ENCODE measurements at places on chromosomes 1 and 21.

GRCh38 chr1:66261364-66261763 is 272.6 kb upstream of the SGIP1 start:
- no peak for DNase-seq

DNA sequence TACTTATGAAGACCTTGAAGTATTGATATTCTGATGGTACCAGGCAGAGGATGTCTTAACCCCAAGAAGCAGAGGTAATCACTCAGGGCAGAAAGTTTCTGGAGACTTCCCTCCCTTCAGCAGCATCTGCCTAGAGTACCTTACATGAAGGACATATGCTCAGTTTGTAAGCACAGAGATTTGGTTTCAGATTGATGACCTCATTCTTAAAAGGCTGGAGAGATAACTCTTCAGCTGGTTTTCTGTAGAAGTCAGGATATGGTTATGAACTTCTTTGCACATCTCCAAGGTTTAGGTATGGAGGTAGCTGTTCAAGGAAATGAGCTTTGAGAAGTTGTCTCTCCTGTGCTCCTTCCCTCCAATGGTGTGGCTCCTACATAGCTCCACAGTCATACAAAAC is 148.7 kb downstream of the HHIPL2 start:
- no peak for DNase-seq

DNA sequence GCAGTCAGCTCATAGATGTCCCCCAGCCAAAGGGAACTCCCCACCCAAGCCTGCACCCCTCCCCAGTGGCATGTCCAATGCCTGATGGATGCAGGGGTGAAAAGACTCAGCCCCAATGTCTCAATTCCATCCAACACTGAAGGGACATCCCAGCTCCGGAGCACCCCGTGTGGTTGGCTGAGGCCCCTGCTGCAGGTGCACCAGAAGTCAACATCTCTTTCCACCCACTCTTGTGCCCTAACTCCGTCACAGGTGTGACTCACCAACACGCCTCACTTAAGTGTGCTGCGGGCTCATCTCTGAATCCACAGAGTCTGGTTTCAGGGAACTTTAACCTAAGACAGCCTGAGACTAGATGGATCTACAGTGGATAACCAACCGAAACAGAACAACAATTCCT is 40.9 kb upstream of the ZBTB18 start:
- DNase-seq: peak; percentile 35

GRCh38 chr1:22114083-22115012 is 28.5 kb downstream of the WNT4 start:
- no peak for DNase-seq

DNA sequence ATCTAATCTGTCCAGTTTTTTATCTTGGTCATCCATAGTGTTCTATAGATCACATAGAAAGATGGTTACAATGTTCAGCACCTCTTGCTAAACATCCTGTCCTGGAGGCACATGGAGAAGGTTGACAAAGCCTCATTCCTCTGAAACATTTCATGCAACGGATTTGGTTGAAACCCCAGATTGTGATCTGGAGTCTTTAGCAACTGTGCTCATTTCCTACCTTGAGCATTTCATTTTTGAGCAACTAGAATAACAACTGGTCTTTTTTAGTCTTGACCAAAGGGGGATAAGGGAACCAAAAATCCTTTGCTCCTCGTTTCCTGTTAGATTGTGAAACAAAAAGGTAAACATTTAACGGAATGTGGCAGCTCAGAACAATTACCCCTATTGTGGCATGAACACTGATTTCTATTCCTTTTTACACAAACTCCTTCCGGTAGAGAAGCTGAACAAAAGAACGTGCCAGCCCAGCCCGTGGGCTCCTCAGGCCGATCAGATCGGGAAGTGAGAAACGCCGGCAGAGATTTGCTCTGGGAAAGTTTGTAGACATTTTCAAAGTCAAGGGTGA is 94.7 kb upstream of the ERRFI1 start:
- DNase-seq: no peak

DNA sequence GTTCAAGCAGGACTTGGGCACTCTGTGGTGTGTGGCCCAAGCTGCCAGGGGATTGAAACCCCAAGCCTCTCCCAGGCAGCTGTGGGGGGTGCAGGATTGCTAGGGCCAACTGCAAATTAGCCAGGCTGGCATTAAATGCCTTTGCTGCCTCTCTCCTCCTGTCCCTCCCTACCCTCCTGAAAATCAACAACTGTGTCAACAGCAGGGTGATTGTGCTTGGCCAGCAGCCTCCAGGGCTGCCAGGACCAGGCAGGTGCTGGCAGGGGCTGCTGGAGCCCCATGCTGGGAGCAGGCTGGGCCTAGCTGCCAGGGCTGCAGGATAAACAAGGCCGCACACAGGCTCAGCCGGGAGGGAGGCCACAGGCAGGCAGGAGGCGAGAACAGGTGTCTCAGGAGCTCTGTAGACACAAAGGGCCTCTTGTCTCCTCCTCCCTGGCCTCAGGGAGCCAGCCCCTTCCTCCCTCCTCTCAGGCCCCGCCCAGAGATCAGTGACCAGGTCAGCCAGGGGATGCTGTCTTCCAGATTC is 11.4 kb downstream of the SOX13 start:
- no peak for DNase-seq

GRCh38 chr1:93584261-93585003 is 97.2 kb downstream of the BCAR3 start:
- DNase-seq: no peak

DNA sequence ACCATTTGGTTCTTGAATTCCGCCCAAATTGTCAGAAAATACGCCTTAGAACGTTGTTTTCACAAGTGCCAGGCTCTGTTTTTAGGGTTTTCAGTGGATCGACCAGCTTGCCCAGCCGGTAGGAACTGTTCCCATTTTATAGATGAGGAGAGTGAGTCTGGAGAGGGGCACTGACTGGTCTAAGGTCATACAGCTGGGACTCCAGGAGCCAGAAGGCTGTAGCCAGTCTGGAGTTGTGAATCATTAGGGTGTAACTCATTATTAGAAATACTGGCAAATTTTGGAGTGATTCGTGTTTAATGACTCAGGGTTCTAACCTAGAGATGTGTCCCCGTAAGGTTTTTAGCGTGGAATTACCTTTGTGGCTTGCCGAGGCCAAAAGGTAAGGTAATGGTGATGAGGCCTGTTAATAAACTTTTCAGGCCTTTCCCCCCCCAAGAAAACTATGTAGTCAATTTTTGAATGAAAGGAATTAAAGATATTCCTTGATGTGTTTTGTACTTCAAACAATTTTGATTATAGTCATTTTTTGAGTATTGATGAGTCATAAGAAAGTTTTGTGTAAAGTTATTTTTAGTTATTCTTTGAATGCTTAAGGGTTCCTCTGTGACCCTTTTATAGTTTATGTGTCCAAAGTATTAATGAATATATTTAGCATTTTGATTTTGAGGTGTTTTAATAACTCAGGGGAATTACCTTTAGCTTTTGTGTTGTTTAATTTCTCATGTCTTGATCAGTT is 2.1 kb downstream of the DYRK1A start:
- DNase-seq: peak; percentile 13

GRCh38 chr1:245085508-245086095 is 69.2 kb upstream of the KIF26B start:
- DNase-seq: no peak

DNA sequence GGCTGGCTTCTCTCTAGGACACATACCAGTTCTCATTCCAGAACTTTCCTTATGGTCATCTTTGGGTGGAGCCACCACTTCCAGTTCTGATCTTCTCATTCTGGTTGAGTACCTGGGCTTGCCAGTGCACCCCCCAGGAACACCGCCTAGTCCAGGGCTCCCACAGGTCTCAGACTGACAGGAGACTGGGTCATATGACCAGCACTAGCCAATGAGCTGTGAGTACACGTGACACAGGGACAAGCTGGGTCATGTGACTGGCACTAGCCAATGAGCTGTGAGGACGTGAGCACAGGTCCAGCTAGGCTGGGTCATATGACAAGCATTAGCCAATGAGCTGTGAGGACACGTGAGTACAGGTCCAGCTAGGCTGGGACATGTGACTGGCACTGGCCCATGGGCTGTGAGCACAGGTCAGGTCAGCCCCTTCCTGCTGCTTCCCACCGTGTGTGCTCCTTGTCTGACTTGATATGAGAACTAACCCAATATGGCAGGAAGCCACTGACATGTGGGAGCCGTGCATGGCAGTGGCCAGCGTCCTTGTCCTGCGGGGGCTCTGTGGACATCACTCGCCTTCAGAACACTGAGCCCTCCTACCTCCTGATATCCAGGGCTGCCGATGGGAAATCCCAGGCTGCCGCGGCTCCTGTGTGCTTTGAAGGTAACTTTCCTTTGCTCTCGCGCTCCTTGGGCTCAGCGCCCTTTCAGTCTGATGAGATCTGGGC is 22.7 kb downstream of the KRTAP10-1 start:
- DNase-seq: no peak

- no peak for DNase-seq
Measured at GRCh38 chr1:40799351-40799867, 15.8 kb downstream of the KCNQ4 start.

DNA sequence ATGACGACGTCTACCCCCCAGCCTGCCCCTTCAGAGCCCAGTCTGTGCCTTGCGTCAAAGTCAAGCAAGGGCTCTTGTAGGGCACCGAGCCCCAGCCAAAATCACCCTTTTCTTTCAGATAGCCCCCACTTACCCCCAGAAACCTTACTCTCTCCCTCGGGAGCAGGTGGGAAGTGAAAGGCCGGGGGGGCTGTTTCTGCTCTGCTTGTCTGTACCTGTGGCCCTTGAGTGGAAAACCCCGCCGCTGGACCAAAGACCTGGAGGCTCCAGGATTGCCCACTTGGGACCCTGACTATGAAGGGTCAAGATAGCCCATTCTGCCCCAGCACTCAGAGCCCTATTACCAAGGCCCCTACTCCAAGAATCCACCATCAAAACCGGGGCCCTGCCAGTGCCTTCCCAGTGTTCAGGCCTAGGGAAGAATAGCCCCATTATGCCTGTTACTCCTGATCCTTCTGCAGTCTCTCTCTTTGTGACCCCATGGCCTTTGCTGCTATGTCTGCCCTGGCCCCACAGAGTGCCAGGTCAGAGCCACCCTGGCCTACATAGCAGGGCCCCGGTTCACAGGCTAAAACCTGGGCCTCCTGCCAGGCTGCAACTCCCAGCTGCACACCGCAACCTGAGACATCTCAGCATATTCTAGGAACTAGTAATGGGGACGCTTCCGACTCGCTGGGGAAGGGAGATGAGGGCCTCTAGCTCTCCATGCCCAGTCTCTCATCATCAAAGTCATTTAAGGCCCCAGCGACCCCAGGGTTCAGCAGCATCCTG is 22.2 kb upstream of the HPDL start:
- DNase-seq: peak; percentile 6

GRCh38 chr1:32992489-32993323 is 28.1 kb upstream of the RNF19B start:
- peak; percentile 67 for DNase-seq

- no peak for DNase-seq
Measured at GRCh38 chr1:172537366-172537765, 4.4 kb downstream of the SUCO start.

DNA sequence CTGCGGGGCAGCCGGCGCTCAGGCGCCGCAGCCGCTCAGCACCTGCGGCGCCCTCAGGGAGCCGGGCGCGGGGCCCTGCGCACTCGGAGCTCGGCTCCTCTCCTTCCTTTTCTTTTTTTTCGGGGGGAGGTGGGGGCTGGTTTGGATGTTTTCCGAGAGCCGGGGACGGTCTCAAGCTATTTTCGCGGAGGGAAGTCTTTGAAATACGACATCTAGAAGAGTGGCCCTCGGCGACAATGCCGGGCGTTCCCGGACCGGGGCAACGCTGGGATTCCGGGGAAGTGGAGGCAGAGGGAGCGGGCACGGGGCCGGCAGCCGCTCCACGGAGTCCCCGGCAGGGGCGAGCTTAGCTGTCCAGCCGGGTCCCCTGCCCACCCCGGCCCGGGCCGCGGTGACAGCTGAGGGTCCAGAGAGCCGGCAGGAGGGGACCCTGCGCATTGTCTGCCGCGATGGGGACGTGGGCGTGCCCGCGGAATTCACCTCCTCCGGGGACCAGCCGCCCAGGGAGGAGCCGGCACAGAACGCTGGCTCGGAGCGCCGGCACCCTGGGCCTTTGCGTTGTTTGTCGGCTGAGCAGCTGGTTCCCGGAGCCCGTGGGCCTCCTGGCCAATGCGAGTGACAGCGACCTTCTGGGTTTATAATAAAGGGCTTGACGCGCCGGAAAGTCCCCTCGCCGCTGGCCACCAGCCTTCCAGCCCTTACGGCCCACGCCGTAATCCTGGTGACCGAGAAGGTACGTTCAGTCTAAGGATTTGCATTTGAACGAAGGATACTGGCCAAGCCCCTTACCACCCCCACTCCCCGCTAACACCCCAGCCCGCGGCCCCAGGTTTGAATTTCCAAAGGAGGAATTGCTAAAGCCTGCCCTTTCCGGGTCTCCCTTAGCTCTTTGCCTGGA is 582 bp downstream of the SLC37A1 start:
- DNase-seq: peak; percentile 68

GRCh38 chr1:21340230-21340945 is 50.1 kb upstream of the ECE1 start:
- DNase-seq: no peak

GRCh38 chr1:246550402-246550801 is 15.7 kb downstream of the TFB2M start:
- DNase-seq: no peak

- DNase-seq: no peak
Measured at GRCh38 chr1:2356401-2356800, 35.0 kb downstream of the MORN1 start.

DNA sequence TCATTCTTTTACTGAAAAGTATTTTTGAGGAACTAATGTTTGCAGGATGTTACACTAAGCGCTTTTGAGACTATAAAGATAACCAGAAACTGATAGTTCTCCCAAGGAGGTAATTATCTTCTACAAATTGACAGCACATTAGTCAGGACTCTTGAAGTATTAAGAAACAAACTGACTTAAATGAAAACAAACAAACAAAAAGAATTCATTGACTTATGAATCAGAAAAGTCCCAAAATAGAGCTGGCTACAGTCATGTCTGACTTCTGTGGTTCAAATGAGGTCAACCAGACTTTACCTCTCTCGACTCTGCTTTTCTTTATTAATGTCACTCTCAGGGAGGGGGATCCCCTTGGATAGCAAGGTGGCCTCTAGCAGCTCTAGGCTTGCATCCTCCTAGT is 296.8 kb downstream of the TPR start:
- DNase-seq: no peak

DNA sequence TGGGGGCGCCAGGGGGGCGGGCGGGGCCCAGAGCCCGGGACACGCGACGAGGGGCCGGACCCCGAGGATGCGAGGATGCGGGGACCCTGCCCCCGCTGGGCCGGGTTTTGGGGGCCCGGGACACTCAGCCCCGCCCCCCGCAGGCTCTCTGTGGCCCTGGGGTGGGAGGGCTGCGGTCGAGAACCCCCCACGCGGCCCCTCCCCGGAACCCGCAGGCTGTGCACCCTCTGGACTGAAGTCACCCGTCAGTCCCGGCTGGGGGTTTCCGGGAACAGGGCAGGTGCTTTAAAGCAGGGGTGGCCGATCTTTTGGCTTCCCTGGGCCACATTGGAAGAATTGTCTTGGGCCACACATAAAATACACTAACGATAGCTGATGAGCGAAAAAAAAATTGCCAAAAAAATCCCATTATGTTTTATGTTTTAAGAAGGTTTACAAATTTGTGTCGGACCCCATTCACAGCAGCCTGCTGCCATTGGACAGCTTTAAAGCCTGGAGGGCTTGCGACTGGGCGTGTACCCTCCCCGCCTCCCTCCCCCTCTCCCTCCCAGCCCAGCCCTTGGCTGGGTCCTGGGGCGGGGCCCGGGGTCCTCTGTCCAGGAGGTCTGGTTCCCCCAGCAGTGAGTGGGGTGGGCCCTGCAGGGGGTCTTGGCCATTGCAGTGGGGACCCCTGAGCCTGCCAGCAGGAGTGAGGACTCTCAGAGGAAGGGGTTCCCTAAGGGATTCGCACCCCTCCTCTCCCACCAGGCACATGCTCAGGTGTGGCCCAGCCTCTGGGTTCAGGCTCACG is 21.6 kb upstream of the C1orf159 start:
- DNase-seq: peak; percentile 70
